ENCODE measurements at places on chromosomes 7 and 10.

DNA sequence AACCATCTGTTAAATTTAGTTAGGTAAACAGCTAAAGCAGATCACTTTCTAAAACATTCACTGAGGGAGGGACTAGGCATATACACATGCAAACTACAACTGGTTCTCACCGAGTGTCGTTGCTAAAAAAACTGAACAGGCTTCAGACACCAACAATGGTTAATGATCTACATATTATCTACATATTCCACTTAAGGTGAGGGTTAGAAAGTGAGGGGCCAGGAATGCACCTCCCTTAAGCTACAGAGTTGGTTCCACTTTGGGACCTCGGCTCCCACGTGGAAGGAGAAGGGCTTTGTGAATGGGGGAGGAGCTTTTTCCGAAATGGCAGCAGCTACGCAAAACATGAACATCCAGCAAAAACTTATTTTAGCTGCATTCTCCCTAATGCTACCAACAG is 5.8 kb downstream of the CTBP2 start:
- DNase-seq: no peak

DNA sequence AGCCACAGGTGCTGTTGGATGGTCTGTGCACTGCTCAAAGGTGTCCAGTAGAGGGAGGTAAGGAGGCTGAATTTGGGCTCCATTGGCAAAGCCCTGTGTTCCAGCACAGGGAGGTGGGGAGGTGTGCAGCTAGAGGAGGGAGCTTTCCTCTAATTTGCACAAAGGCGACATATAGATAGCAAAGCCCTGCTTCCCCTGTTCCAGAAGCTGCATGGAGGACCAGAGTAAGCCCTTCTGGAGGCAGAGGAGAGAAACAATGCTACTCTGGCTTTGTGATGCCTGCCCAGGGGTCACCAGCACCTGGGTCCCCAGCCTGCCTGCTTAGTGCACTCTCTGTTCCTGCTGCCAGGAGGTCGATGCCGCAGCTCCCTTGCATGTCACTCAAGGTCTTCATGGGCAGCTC is 3.4 kb upstream of the ARHGAP22 start:
- peak; percentile 62 for DNase-seq

- no peak for DNase-seq
Measured at GRCh38 chr10:130141878-130142277, 5.7 kb downstream of the GLRX3 start.

DNA sequence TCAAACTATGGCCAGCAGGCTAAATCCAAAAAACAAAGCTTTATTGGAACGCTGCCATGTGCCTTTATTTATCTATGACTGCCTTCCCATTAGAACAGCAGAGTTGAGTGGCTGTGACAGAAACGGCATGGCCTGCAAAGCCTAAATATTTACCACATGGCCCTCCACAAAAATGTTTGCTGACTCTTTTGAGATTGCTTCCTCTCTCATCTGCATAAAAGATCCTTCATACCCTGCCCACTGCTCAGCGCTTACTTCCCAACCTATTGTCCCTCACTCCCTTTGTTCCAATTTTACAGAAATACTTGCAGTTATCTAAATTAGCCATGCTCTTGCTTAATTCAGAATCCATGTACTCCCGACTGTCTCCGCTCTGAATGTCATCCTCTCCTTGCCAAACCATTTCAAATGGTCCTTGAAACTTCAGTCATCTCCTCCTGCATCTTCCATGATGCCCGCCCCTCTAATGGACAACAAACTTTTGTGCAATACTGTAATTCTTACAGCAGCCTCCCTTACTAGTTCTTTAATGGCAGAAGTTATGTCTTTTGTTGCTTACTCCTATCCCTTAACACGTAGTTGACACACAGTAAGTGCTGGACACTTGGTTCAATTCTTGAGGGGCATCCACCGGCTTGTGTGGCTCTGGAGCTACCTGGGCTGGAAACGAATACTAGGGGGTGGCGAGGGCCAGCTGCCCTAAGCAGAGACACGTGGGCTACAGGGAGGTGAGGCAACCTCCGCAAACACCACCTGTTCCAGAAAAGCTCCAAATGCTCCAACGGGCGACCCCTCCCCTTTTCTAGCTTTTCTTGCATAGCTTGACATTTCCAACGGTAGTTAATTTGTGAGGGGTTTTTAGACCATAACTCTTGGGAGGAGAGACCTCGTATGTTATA is 832 bp downstream of the XRCC2 start:
- DNase-seq: peak; percentile 88

DNA sequence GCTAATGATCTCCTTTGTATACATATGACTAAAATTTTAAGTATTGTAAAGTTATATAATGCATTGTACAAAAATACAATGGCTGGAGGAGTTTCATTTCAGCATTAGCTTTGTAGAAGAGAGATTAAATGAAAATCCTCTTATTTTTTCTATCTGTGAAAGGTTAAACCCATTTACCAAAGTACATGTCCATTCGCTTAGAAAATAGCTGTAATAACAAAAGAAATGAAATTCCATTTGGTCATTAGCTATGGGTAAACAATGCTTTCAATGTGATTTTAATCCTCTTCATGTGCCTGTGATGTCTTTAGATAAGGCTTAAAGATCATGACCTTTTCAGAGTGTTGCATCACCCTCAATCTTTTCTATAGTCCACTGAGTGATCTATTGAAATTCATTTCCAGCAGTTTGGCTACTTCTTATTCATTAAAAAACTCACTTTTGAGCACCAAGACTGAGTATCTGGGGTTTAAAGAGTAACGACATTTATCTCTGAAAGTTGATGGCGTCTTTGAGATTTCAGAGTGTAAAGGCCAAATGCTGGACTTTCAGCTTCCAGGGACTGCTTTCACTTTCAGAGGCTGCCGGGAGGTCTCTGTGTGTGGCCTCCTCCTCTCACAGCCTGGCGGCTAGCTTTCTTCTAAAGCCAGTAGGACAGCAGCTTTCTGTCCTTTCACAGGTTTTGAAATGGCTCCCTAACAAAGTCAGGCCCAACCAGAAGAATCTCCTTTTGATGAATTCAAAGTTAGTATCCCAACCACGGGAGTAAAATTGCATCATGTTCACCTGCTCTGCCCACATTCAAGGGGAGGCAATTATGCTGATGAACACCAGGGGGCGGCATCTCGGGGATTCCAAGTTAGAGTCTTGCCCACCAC is 701.4 kb upstream of the COBL start:
- DNase-seq: peak; percentile 52

DNA sequence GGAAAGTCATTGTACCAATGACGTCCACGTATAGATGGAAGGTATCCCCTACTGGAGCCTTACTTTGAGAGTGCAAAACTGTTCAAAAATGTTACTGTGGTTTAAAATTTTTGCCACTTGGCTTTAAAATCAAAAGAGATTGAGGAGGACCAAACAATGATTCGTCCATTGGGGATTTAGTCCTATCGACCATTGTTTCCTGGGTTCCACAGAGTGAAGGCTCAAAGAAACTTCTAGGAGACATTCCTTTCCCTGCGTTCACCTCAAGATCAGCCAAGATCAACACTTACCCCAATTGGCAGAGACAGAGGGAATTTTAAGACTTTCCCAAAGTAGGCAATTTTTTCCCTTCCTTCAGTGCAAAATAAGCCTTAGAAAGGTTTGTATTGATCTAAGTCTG is 152.3 kb downstream of the NEBL start:
- DNase-seq: no peak

- DNase-seq: no peak
Measured at GRCh38 chr10:79070081-79070605, 1.4 kb downstream of the ZMIZ1 start.

DNA sequence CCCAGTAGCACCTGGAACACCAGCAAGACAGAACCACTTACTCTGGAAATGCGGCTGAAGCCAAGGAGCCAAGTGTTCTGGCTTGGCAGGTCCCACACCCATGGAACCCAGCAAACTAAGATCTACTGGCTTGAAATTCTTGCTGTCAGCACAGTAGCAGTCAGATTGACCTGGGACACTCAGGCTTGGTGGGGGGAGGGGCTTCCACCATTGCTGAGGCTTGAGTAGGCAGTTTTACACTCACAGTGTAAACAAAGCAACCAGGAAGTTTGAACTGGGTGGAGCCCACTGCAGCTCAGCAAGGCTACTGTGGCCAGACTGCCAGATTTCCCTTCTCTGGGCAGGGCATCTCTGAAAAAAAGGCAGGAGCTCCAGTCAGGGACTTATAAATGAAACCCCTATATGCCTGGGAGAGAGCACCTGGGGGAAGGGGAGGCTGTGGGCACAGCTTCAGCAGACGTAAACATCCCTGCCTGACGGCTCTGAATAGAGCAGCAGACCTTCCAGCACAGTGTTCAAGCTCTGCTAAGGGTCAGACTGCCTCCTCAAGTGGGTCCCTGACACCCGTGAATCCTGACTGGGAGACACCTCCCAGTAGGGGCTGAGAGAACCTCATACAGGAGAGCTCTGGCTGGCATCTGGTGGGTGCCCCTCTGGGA is 121.2 kb downstream of the MTERF1 start:
- no peak for DNase-seq

- no peak for DNase-seq
Measured at GRCh38 chr7:12358694-12359093, 45.0 kb downstream of the VWDE start.

DNA sequence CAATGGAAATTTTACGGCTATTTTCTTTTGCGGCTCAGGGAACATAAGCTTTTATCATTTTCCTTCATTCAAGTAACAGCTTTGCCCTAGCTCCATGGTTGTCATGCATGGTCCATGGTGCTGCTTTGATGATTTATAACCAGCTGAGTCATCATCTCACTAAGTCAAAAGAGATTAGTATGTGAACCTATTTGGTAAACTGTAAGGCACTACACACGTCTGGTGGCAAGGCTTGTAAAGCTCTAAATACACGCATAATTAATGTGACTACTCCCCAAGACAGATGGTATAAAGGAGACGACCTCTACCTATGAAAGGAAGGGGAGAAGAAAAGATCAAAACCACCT is 340.2 kb downstream of the KCNMA1 start:
- DNase-seq: peak; percentile 11

DNA sequence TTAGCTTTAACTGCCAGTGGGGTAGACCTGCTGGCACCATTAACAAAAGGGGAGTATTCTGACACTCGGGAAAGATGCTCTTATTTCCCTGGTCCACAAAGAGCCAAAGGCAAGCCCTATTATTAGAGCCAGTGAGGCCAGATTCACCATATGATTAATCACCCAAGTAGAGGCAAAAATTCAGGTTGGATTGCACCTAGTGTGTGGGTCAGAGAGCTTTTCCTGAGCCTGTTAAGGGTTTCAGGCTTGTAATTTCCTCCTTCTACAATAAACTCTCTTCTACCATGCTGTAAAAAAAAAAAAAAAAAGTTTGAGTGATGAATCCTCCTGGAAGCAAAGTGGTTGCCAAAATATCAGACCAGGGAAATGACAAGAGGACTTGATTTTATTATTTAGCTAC is 163.5 kb downstream of the MBL2 start:
- no peak for DNase-seq

DNA sequence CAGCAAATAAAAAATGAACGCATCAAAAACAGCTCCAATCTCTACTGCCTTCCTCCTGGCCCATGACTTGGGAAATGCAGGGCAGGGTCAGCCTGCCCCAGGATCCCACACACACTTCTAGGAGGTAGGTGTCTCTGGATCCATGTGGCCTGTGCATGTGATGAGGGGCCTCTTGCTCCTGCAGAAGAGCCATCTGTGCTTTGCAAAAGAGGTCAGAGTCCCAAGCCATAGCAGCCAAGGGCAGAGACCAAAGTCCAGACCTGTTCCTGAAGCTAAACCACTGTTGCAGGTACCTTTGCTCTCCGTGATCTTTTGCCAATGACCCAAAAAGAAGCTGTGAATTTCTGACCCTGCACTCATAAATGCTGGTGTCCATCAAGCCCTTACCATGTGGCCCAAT is 57.1 kb downstream of the KCNMA1 start:
- no peak for DNase-seq

GRCh38 chr7:22344655-22345054 is 12.3 kb downstream of the RAPGEF5 start:
- DNase-seq: no peak

DNA sequence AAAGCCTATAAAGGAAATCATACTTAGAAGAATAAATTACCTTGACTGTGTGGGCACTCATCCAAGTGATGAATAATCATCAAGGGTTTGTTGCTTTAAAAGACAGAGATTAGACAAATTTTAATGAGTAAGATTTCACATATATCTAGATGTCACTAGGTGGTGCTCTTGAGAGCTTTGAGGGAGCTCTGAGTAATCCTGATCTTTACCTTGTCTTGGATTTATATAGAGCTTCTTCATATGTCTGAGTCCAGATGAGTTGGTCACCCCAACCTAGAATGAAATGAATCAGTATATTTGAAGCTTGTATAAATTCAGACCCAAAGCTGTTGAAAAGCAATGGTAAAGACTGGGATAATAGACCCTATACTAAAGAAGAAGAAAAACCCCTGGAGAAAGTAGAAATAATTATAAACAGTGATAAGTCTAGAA is 3.7 kb downstream of the AGR2 start:
- DNase-seq: peak; percentile 81

- DNase-seq: no peak
Measured at GRCh38 chr7:69550991-69551390, 47.3 kb upstream of the AUTS2 start.

DNA sequence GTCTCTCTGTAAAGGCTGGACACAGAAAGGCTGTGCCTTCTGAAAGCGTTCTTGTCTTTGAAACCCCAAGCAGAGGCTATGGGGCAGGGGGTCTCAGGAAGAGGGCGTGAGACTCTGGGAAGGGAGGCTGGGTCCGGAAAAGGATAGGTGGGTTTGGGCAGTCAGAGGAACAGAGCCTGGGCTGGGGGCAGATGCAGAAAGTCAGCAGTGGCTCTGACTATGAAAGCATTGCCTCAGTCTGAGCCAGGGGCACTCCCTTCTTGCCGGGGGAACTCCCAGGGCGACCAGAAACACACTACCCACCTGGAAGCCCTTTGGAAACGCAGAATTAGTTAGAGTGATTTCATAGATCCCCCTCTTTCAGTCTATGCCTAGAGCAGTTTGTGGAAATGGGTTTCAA is 72.0 kb downstream of the VWA2 start:
- no peak for DNase-seq
